Muscle of leg (tissue), 16 donors: ENCODE measurements at places on chromosomes 4 and X.
A peak's percentile ranks its signal among the peaks of the same experiment; 100 is the strongest.

DNA sequence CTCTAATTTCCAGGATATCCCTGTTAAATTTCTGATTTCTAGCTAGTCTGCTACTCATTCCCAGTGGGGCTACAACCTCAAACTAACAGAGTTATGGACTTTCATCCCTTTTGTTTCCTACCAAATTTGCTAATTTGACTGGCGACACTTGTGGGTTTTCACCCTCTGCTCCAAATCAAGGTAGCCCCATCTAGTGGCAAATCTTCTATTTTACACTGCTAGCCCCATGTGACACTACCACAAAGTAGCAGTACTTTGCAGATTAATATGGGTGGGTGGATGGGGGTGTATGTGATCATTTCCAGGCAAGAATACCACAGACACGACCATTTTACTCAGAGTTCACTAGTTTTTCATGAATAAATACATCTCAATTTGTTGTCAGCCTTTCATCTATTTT is 150.3 kb downstream of the MSL3 start:
- DNase-seq, result no peak

GRCh38 chr4:181592221-181592745 is 650.9 kb upstream of the TENM3 start:
- DNase-seq, result no peak

- no peak for DNase-seq
Measured at GRCh38 chrX:135927897-135928296, 34.4 kb downstream of the SAGE1 start.

GRCh38 chrX:31236231-31236630 is 164.4 kb upstream of the FTHL17 start:
- DNase-seq, result no peak

DNA sequence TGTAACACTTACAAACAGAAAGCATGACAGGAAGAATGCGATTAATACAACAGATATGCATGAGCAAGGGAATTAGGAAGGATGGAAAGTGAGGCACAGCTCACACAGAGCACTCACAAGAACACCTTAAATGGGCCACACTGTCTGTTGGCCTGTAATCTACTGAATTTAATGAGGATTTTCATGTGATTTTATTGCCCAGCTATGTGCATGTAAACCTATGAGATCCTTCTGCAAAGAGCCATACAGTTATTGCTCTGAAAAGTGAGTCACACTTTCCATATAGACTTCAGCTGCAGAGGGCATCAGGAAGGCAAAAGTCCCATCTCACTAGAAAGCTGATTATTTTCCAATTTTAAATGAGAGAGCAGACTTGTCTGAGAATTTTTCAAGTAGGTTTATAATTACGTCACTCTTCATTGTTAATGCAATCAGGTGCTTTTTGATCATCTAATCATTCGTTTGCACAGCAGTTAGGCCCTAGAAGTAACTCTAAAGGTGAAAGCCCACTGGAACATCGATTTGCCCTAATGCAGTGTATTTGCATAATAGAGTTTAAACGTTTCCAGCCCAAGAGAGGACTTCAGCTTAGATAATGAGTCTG is 832.7 kb upstream of the INTU start:
- peak; percentile 54 for DNase-seq

DNA sequence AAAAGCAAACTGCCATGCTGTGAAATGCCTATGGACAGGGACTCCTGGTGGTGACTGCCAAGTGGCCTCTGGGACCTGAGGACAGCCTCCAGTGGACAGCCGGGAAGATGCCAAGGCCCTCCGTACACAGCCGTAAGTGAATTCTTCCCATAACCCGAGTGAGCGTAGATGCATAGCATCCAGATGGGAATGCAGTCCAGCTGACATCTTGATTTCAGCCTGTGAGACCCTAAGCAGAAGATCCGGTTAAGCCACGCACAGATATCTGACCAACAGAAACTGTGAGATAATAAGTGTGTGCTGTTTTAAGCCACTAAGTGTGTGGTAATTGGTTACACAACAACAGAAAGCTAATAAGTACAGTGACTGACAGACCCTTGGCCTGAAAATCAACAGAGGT is 55.9 kb downstream of the TMEM156 start:
- no peak for DNase-seq

DNA sequence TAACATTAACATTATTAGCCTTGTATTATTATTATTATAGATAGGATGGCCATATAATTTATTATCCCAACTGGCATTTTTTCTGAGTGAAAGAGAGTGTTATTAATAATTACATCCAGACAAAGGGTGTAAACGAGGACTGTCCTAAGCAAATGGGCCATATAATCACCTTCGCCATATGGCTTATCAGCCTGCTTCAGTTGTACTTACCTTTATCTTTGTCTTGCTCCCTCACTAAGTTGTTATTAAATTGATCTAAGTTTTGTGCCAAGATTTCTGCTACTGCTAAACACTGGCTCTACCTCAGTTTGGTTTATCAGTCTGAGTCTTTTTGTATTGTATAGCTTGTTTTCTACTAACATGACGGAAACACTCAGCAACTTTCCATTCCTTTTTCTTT is 76.9 kb downstream of the STIM2 start:
- no peak for DNase-seq

DNA sequence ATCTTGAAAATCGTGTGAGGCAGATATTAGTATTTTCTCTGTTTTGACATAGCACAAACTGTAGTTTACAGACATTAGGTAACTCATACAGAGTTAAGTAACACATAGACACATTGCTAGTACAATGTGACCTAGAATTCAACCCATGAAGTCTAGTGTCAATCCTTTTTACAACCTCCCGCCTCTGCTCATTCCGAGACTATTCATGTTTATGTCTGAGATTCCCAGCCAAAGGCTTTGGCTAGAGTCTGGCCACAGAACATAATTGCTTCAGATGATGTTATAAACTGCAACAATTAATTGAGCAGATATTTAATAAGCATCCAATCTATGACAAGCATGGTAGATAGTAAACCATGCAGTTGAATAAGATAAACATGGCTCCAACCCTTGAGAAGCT is 841.0 kb downstream of the STIM2 start:
- DNase-seq, result peak; percentile 50

DNA sequence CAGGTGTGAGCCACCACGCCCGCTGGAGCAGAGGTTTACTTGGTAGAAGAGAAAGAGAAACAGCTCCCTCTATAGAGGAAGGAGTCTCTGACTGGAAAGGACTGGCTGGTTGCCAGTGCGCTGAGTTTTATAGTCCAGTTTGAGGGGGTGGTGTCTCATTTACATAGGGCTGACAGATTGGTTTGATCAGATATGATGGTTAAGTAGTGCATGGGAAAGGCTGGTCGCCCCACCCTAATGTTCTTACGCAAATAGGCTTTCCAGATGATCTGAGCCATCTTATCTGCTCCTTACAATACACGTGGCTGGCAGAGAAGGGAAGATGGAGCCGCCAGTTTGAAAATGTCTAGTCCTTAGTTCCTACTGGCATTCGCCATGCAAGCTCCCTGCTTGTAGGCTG is 439.5 kb downstream of the NAF1 start:
- DNase-seq, result no peak

GRCh38 chrX:16601885-16602284 is 48.1 kb upstream of the S100G start:
- DNase-seq, result no peak

GRCh38 chrX:39163581-39164126 is 362.4 kb downstream of the MID1IP1 start:
- DNase-seq, result no peak

- DNase-seq, result peak; percentile 33
Measured at GRCh38 chrX:39969099-39969818, 128.5 kb downstream of the BCOR start.

- no peak for DNase-seq
Measured at GRCh38 chr4:163790231-163790630, 295.7 kb downstream of the TMA16 start.

GRCh38 chr4:80787306-80787705 is 243.2 kb upstream of the BMP3 start:
- no peak for DNase-seq

- no peak for DNase-seq
Measured at GRCh38 chr4:75742451-75742850, 18.1 kb downstream of the USO1 start.

- DNase-seq, result no peak
Measured at GRCh38 chrX:68059469-68059868, 373.8 kb downstream of the OPHN1 start.

DNA sequence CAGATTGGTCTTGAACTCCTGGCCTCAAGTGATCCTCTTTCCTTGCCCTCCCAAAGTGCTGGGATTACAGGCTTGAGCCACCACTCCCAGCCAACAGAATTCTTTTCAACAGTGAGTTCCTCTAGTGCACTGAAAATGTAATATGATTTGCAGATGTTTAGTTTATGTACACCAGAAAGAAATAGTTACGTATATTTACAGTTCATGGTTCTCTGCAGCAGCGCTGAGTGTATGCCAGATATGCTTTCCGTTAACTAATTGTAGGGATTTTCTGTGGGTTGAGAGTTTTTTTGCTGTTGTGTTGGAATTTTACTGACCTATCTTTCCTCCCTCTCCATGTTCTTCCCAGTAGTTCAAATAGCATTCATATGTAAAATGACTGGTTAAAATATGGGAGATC is 44.0 kb downstream of the GAB1 start:
- peak; percentile 95 for DNase-seq

DNA sequence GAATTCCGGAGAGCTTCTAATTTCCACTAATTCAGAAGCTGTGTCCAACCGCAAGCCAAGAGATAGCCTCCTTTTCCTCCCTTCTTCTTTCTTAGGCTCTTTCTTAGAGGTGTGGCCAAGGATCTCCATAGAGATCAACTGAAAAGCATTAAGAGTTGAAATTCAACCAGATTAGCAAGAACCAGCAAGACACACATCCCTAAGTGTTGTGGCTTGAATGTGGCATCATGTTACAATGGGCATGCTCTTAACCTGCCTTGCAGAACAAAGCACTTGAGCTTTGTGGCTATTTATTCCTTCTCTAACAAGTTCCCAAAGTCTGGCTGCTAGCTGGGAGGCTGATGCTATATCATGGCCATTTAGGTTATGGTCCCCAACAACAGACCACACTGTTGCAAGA is 10.4 kb downstream of the ANOS1 start:
- DNase-seq, result no peak

GRCh38 chr4:123453061-123453680 is 56.6 kb downstream of the SPRY1 start:
- no peak for DNase-seq

- DNase-seq, result no peak
Measured at GRCh38 chr4:119238068-119238722, 25.7 kb downstream of the USP53 start.

DNA sequence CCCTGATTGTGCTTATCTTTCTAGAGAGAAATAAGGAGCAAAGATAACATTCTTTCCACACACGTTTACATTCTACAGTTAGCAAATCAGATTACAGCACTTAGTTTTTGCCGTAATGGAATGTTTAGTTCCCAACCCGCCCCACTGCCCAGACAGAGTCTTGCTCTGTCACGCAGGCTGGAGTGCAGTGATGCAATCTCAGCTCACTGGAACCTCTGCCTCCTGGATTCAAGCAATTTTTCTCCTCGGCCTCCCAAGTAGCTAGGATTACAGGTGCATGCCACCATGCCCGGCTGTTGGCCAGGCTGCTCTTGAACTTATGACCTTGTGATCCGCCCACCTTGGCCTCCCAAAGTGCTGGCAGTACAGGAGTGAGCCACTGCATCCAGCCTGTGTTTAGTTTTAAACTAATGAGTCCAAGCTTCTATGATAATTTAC is 8.4 kb upstream of the PRPS1 start:
- DNase-seq, result no peak

GRCh38 chr4:63663870-63664269 is 745.4 kb downstream of the TECRL start:
- no peak for DNase-seq

- DNase-seq, result no peak
Measured at GRCh38 chr4:100849319-100849718, 331.5 kb upstream of the EMCN start.

- DNase-seq, result no peak
Measured at GRCh38 chrX:29587107-29587506, 628.3 kb upstream of the MAGEB2 start.

DNA sequence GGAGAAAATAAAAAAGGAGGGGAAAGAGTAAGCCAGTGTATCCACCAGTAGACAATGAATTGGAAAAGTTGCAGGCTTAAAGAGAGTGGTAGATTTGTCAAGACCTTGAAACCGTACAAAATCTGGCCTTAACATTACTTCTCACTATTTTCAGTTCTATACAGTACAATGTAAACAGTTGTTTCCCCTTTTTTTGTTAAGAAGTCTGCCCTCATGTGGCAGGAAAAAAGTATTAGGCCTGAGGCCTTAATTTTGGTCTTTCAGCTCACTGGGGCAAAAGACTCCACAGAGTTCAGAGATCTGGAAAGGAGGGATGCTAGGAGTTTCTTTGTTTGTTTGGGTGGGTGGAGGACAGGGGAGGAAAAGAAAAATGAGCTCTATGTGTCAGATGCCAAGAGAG is 92.8 kb upstream of the CCDC160 start:
- peak; percentile 42 for DNase-seq

- DNase-seq, result no peak
Measured at GRCh38 chrX:38948046-38948445, 146.8 kb downstream of the MID1IP1 start.

DNA sequence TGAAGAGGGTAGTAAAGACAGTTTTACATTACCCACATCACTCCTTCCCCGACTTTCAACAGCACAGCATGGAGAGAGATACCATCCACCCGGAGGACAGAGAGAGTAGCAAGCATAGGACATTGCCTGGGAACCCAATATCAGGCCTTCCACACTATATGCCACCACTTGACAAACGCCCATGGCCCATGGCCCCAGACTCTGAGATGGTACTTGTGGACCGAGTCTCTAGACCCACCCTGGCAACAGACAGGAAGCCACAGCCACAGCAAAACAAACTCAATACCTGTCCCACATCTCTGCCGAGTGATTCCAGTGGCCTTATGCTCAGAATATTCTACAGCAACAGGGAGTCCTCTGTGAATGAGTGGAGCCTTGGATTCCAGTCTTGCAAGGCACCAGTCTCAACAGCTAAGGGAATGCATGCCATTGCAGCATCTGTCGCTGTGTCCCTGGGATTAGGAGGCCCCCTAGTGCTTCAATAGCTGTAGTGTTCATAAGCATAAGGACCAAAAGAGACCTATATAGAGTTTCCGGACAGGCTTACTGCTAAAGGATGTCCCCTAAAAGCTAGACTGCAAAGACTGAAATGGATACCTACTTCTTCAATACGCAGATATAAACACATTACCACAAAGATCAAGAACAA is 14.7 kb upstream of the CT55 start:
- peak; percentile 52 for DNase-seq

GRCh38 chr4:99986792-99987191 is 36.7 kb upstream of the H2AZ1 start:
- DNase-seq, result no peak

GRCh38 chr4:151646322-151646721 is 114.5 kb downstream of the GATB start:
- no peak for DNase-seq
